ENCODE measurements at places on chromosomes 13 and 19.

- peak; percentile 57 for DNase-seq
Observed at GRCh38 chr19:3506384-3507340, 551 bp downstream of the FZR1 start.

- DNase-seq: no peak
Observed at GRCh38 chr13:114129649-114130062, 2.8 kb downstream of the RASA3 start.

GRCh38 chr13:65926750-65927171 lies 1303.4 kb downstream of the PCDH9 start:
- no peak for DNase-seq

DNA sequence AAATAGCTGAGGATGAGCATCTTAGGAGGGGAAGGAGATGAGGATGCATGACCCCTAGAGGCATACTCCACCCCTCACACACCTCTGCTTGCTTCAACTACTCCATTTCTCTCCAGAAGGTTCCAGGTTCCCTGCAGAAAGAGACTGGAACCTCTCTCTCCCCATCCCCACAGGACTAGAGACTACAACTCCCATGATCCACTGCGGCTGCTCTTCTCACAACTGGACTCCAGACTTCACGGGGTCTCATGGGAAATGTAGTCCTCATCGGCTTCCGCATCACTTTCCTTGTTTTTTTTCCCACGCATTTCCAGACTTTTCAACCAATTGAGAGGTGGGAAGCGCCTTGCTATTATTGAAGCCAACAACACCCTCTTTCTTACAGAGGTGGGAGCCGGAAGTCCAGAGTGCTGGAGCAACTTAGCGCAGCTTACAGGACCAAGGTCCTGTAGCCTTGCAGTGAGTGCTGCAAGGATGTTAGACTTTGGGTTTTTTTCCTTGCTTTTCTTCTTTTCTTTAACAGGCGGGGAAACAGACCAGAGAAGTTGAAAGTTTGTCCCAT lies 13.9 kb upstream of the CACNG6 start:
- peak; percentile 71 for DNase-seq

DNA sequence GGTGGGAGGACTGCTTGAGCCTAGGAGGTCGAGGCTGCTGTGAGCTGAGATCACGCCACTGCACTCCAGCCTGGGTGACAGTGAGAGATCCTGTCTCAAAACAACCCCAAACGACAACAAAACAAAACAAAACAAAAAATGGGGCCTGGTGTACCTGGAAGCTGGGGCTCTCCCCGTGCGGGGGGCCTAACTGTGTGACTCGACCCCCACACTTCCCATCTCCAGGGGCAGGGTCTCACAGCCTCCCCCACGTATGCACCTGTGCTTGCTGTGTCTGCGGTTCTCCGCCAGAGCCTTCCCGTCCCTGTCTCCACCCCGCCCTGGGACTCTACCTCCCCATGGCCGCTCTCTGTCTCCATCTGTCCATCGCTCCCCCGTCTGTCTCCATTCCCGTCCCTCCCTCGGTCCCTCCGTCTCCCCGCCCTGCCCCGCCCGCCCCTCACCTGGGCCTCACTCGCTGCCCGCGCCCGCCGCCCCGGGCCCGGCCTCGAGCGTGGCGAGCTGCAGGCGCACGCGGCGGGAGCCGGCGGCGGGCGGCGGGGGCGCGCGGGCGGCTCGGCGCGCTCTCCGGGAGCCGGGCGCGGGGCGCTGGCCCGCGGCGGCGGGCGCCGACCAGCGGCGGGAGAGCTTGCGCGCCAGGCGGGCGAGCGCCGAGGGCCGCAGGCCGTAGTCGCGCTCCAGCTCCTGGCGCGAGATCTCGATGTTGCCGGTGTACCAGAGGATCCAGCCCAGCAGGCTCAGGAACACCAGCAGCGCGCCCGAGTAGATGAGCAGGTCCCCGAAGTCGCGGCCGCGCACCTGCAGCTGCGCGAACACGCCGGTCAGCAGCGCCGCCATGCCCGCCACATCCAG lies 587 bp downstream of the TMEM238 start:
- DNase-seq: peak; percentile 87

DNA sequence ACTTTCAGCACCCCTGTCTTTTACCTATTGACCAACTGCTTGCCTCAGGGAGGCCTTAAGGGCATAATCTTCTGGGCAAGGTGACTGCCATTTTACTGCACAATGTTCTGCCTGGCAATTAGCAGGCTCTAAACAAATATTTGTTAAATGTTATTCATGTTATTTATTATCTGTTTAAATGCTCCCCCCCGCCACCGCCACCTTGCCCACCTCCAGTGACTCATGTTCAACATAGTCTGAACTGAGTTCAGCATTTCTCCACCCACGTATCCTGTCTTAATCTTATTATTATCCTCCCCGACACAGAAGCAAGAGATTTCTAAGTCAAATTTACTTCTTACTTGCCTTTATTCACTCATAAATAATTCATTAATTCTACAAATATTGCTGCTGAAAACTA lies 144.8 kb downstream of the LIG4 start:
- no peak for DNase-seq

All from GM19239 (cell line).